Activated naive CD4-positive, alpha-beta T cell (primary cell): ENCODE measurements at places on chromosomes 1 and 21.

GRCh38 chr1:228271701-228272251, 63.9 kb downstream of the OBSCN start:
- no peak for DNase-seq

- no peak for DNase-seq
Measured at GRCh38 chr1:203491664-203492063, 2.3 kb upstream of the OPTC start.

- no peak for DNase-seq
Measured at GRCh38 chr1:53343831-53344668, 16.2 kb upstream of the LRP8 start.

GRCh38 chr21:32206631-32207405, 72.0 kb downstream of the MIS18A start:
- no peak for DNase-seq

GRCh38 chr1:114671011-114671938, 1.4 kb upstream of the DENND2C start:
- no peak for DNase-seq

- DNase-seq: no peak
Measured at GRCh38 chr1:99808391-99809115, 41.6 kb upstream of the AGL start.

GRCh38 chr1:15508700-15509487, 15.1 kb downstream of the CASP9 start:
- DNase-seq: no peak

DNA sequence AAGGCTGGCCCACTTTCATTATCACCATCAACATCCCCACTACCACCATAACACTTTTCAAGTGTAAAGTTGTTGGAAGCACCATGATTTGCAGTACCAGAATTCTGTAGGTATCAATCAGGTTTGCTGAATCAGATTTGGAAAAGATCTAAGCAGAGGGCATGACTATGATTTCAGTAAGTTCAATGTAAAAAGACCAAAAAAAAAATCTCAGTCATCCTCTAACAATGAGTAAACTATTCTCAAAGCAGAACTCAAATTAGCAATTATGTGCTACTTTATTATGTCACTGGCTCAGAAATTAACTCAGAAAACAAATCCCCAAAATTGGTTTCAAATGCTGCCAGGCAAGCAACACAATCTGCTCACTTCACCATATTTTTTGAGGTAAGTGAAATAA, 187.8 kb upstream of the HP1BP3 start:
- DNase-seq: no peak

DNA sequence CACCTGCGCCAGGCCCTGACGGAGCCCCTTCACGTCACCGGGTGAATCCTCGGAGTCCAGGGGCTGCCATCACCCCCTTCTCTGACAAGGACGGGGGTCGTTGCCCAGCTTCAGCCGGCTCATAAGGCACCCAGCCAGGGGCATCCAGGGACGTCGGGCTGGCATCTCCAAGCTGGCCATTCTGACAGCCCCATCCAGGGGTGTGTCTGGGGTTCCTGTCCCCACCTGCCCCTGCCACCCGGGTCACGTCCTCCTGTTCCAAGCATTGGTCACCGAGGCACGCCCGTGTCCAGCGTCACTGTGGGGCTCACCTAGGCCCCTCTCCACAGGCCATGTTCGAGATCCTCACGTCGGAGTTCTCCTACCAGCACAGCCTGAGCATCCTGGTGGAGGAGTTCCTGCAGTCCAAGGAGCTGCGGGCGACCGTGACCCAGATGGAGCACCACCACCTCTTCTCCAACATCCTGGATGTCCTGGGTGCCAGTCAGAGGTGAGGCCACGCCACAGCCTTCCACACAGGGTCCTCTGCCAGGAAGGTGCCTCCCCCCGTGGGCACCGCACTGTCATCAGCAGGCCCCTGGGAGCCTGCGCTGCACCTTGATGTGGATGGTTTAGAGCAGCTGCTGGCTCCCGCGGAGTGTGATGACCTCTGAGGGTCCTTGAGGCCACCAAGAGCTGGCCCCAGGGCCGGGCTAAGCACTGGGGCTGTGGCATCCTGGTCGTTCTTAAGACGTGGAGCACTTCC, 14.8 kb downstream of the ARHGEF16 start:
- no peak for DNase-seq

DNA sequence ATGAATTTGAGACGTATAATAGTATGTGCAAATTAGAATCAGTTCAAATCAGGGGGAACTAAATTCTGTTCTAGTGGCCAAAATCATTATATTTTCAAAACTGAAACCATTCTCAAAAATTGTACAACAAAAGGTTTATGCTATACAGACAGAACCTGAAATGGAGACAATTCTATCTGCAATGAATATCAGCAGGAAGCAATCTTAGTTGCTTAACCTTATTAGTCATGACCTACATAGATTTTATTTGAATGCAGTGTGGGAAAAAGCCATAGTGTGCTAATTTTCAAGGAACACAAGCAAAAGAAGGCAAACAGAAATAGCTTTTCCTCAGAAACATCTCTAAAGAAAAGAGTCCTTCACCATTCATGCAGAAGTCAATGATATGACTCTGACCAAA, 6.5 kb downstream of the AK5 start:
- no peak for DNase-seq

- DNase-seq: no peak
Measured at GRCh38 chr1:71557138-71557537, 476.3 kb upstream of the ZRANB2 start.

DNA sequence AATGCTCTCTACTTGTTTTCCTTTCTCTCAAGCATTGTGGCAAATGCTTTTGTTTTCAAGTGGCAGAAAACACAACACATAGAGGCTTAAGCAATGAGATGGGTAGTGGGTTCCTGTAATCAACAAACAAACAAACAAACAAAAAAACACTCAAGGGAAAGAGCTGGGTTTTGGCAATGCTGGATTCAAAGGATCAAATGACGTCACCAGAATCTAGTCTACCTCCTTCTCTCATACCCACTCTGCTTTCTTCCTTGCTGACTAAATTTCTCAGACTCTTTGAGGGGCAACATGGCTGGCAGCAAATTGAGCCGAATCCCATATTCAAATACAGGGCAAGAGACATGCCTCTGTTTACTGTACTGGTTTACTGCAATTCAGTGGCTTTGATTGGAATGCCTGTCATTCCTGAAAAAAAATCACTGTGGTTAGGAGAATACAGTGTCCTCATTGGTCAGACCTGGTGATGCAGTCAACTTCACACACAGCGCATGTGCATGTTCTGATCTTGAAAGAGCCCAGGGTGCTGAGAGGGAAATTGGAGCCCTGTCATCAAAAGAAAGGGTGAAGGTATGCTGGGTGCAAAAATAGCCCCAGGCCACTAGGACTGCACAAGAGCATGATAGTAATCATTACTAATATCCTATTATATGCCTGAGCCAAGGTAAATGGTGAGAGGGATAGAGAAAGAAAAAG, 356.2 kb downstream of the KCTD3 start:
- DNase-seq: no peak

GRCh38 chr21:41482301-41482700, 25.7 kb downstream of the TMPRSS2 start:
- DNase-seq: no peak

DNA sequence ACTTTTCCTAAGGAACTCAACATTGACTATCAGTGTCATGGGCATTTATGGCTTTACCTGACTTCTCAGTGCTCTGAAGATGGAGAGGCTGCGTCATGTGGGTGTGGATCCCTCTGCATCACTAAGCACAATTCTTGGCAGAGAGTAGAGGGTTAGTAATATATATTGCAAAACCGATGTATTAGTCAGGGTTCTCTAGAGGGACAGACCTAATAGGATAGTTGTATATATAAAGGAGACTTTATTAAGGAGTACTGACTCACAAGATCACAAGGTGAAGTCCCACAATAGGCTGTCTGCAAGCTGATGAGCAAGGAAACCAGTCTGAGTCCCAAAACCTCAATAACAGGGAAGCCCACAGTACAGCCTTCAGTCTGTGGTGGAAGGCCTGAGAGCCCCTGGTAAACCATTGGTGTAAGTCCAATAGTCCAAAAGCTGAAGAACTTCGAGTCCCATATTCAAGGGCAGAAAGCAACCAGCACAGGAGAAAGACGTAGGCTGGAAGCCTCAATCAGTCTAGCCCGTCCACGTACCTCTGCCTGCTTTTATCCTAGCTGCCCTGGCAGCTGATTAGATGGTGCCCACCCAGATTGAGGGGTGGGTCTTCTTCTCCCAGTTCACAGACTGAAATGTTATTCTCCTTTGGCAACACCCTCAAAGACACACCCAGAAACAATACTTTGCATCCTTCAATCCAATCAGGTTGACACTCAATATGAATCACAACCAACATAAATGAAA, 159.7 kb upstream of the NRIP1 start:
- no peak for DNase-seq

DNA sequence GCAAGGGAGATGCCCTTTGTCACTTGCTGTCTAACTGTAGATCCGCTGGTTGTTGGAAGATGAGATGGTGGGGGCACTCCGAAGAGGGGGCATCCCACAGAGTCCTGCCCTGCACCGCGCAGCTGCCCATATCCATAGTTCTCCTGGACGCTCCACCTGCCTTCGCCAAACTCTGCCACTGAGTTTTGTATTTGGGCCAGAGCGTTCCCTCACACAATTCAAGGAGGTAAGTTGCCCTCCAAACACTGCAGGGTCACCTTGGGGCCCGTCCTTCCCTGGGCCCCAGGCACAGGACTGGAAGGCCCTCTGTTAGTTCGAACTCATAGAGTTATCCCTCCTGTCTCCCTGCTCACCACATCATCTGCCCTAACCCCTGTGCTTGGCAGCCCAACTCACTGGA, 22.1 kb downstream of the HYI start:
- no peak for DNase-seq

- DNase-seq: no peak
Measured at GRCh38 chr1:230349020-230349393, 77.1 kb downstream of the PGBD5 start.

DNA sequence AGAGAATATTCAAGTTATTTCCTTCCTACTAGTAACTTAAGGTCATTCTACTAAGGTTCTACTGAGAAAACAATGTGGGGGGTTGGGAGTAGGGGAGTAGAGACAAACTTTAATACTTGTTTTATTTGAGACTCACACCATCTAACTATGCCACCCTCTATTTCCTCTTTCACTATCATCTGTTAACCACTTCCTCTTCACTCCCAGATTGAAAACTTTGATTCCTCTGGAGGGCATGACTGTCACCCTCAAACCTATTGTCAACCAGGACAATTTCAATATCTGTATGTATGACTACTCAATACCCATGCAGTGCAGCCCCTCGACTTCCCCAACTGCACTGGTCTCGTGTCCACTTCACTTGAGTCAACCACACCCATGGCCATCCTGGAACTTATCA, 165.6 kb upstream of the POGK start:
- no peak for DNase-seq

DNA sequence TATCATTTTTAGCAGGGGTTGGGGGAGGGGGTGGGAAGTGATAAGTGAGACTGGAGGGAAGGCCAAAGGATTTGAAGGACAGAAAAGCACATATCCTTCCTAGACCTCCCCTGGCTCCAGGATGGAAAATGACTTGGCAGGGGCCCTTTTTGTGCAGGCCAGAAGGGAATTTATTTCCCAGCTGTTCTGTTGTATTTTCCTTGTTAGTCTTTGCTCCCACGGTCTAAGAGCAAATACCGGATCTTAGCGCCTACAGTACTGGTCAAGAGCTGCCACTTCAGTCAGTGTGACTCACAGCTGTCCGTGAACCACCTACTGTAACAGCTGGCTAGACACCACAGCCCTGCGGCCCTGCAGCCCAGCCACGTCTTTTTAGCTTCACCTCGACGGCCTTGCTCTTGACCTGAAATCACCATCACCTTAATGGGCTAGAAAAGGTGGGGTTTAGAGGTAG, 51.0 kb upstream of the ERRFI1 start:
- no peak for DNase-seq

- no peak for DNase-seq
Measured at GRCh38 chr1:38179483-38179882, 132.9 kb upstream of the POU3F1 start.

DNA sequence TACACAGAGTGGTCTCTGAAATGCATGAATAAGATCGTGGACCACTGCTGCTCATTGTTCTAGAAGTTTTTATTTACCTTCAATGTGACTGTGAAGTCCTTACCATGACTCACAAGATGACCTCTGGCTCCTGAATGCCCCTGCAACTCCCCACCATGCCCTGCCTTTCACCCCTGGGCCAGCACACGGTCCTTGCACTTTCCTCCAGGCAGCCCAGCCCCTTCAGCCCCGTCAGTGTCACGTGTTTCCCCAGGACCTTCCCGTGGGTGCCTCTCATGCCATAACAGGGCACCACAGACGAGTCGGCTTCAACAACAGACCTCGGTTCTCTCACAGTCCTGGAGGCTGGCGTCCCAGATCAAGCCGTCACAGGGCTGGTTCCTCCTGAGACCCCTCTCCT, 62.1 kb downstream of the B3GALT5 start:
- DNase-seq: no peak

- no peak for DNase-seq
Measured at GRCh38 chr1:27745466-27745865, 19.7 kb downstream of the FAM76A start.

- DNase-seq: no peak
Measured at GRCh38 chr1:37282764-37283163, 191.6 kb upstream of the ZC3H12A start.

- DNase-seq: no peak
Measured at GRCh38 chr1:72007312-72007711, 275.0 kb downstream of the NEGR1 start.

DNA sequence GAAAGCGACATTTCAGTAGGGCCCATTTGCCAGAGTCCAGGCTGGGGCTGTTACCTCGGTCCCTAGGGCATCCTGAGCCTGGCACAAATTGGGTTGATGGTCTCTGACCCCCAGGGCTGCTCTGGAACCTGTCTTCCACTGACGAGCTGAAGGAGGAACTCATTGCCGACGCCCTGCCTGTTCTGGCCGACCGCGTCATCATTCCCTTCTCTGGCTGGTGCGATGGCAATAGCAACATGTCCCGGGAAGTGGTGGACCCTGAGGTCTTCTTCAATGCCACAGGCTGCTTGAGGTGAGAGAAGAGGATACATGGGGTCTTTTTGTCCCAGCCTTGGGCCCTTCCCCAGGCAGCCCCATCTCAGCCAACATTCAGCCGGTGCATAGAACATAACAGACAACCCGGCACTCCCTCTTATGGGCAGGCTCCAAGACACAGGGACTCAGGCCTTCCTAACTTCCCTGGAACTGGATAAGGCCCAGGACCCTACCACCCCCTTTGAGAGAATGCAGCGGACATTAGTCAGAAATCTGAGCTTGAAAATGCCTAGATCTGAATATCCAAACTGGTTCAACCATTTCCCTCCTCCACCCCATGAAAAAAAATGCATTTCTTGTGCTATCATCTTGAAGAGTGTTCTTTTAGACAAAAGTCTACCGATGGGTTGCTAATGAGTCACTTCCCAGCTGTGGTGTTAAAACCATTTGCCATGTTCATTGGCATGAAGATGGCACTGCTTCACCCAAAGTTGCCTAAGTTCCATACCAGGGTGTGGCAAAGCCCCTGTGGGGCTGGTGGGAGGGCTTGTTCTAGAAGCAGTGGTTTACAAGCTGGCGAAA, 35.4 kb downstream of the PKP1 start:
- no peak for DNase-seq

- DNase-seq: no peak
Measured at GRCh38 chr1:67793562-67793961, 39.7 kb downstream of the GNG12 start.
